Pons (tissue), 1 donor: ENCODE measurements at places on chromosomes 5 and 9.

DNA sequence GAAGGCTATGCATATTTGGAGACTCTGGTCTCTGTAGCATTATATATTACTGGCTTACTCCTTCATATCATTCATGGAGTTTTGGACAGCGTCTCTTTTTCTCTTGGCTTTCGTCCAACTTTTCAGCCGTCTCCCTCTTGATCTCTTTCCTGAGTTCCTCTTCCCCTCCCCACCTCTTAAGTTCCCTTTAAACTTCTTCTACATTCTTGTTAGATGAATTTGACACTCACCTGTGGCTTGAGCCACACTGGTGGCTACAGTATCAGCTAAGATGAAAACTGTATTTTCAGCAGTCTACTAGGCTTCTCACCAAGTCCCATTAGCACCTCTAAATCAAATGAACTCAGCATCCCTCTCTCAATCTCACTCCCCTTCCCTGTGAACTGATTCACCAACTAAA is 128.1 kb downstream of the STARD4 start:
- no peak for DNase-seq

DNA sequence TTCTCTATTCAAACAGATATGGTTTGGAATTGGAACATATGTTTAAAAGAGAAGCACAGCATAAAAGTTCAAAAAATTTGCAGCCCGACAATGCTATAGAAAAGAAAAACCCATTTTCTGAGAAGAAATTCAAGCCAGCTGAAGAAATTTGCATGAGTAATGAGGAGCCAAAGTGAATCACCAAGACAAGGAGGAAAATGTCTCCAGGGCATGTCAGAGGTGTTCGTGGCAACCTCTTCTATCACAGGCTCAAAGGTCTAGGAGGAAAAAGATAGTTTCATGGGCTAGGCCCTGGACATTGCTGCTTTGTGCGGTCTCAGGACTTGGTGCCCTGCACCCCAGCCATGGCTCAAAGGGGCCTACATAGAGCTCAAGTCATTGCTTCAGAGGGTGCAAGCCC is 134.8 kb upstream of the ADAMTS16 start:
- no peak for DNase-seq

GRCh38 chr9:130903194-130904069 is 6.8 kb upstream of the QRFP start:
- no peak for DNase-seq

- no peak for DNase-seq
These were observed 29.8 kb downstream of the PROP1 start for GRCh38 chr5:177966009-177966838.

GRCh38 chr5:25064306-25064705 is 419.5 kb upstream of the CDH10 start:
- DNase-seq: no peak

DNA sequence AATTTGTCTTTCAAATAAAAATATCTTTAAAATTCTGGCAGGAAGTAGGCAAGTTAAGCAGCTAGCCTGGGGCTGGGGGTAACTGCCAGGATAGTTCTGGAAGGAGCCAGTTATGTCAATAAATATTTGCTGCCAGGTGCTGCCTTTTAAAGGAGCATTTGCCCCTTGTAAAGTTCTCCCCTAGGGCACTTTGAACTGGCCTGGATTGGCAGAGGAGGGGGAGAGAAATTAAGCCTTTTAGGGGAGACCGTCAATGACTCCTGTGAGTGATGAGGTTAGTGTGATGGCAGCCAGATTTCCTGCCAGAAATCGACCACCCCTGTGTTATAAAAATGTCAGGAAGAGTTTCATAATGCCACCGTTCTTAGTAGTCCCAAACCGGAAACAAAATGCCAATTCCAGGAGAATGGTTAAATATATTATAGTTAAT is 89.8 kb upstream of the ELL2 start:
- no peak for DNase-seq

DNA sequence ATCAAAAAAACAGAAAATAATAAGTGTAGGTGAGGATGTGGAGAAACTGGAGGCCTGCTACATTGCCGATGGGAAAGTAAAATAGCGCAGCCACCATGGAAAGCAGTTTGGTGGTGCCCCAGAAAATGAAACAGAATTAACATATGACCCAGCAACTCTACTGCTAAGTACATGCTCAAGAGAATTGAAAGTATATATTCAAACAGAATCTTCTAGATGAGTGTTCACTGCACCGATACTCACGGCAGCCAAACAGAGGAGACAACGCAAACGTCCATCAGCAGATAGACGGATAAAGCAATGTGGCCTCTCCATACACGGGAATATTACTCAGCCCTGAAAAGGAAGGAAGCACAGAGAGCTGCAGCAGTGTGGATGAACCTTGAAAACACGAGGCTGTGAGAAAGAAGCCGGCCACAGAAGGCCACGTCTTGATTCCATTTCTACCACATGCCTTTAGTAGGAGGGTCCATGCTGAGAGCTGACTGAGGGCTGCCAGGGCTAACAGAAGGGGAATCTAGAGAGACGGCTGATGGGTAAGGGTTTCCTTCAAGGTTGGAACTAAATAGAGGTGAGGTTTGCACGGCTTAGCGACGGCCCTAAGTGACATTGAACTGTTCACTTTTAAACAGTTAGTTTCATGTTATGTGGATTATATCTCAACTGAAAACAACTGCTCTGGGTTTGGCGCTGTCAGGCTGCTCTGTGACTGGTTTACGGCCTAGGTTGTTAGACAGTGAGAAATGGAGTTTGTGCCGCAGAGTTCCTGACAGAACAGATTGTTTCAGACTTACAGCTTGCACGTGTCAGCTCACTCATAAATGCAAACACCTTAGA is 29.8 kb downstream of the AHRR start:
- DNase-seq: no peak

- no peak for DNase-seq
These were observed 13.3 kb downstream of the ALDH1B1 start for GRCh38 chr9:38405785-38406184.

GRCh38 chr9:83701769-83702168 is 6.0 kb downstream of the UBQLN1 start:
- no peak for DNase-seq

- peak; percentile 79 for DNase-seq
These were observed 66.6 kb downstream of the ZNF474 start for GRCh38 chr5:122195802-122196394.

- no peak for DNase-seq
These were observed 6.6 kb downstream of the BRD9 start for GRCh38 chr5:886036-886435.

DNA sequence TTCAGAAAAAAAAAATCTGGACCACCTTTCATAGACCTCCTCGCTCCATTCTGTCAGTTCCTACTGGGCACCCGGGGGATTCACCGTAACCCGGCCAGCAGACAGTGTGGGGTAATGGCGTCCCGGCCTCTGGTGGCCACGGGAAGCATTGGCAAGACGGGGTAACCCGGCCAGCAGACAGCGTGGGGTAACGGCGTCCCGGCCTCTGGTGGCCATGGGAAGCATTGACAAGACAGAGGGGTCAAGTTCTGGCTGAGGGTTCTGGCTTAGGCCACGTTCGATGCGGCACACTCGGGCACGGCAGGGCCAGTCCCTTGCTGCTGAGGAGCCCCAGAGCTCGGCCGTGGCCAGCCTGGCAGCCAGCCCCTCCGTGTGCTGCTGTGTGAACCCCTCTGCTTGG is 116.2 kb upstream of the RAPGEF1 start:
- DNase-seq: no peak

DNA sequence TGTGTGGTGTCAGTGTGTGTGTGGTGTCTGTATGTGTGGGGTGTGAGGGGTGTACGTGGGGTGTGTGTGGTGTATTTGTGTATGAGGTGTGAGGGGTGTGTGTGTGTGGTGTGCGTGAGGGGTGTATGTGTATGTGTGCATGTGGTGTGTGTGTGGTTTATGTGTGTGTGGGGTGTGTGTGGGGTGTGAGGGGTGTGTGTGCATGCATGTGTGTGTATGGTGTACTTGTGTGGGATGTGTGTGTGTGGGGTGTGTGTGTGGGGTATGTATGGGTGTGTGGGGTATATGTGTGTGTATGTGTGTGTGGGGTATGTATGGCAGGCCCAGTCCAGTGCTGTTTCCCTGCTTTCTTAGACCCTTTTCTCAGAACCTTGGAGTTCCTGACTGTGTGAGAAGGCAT is 83.3 kb downstream of the PTTG1 start:
- DNase-seq: no peak

GRCh38 chr9:68983008-68983411 is 30.9 kb downstream of the PRKACG start:
- DNase-seq: no peak

GRCh38 chr5:134227259-134227658 is 1.4 kb upstream of the PPP2CA start:
- DNase-seq: peak; percentile 68

- DNase-seq: peak; percentile 63
These were observed 6.6 kb upstream of the ENC1 start for GRCh38 chr5:74647096-74647495.

GRCh38 chr9:110066929-110067716 is 140.8 kb downstream of the C9orf152 start:
- DNase-seq: no peak

DNA sequence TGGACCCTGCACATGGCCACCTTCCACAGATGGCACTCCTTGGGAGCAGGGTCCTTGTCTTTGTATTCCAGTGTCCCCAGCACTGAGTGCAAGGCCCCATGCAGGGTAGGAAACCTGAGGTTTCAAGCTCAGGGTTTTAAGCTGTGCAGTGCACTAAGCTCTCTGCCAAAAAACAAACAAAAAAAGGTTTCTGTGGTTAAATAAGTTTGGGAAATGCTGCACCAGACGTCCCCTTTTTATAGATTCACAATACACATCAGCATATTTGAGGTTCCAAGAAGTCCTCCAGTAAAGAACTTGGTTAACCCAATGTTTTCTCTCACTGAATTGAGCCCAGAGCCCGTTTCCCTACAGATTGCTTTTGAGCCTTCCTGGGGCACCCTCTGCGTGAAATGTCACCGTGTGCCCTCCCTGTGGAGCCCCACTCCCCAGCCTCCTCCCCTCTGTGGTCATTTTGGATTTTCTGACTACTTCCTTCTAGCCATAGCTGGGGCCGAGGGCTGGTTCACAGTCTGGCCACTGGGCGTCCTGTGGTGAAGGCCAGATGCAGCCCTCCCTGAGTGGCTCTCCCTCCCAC is 17.1 kb downstream of the DELE1 start:
- peak; percentile 47 for DNase-seq

- DNase-seq: no peak
These were observed 44.7 kb upstream of the VCAN start for GRCh38 chr5:83426855-83427254.

GRCh38 chr5:126872561-126873354 is 95.8 kb downstream of the LMNB1 start:
- no peak for DNase-seq

DNA sequence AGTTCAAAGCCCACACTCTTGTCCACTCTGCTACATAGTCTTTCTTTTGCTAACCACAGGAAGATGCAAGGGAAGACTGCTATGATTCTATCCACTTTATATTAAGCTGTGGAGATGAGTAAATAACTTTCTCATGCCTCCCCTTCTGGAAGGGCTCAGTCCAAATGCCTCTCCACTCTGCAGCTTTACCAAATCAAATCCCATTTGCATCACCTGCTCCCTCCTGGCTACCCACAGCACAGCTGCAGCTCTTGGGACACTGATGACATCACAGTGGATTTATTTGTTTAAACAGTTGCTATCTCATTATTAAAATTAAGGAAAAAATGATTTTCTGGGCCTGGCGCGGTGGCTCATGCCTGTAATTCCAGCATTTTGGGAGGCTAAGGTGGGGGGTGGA is 1544.9 kb upstream of the WWC1 start:
- no peak for DNase-seq

DNA sequence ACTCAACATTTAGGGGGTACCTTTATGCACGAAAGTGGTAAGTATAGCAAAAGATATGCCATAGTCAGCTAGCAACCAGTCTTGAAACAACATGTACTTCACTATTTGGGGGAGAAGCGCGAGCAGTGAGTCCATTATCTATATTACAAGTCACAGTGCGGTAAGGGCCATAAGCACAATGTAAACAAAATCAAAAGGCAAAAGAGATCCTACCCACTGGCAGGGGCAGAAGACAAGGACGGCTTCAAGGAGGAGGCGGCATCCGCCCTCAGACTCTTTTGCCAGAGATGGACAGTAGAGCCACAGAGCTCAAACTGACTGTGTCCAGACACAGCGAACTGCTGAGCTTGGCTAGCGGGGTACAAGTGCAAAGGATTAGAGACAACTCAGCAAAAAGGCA is 9.6 kb downstream of the MAPK9 start:
- DNase-seq: no peak

GRCh38 chr5:39523821-39524220 is 99.0 kb upstream of the DAB2 start:
- DNase-seq: no peak

GRCh38 chr5:55724281-55724680 is 12.2 kb upstream of the SLC38A9 start:
- no peak for DNase-seq
